Mucosa of descending colon (tissue), 3 donors: ENCODE measurements at places on chromosomes 5 and 9. TPM values are rescaled to one million over a fixed set of nuclear protein-coding genes. Genes with fewer than 3 reads are reported as not detected.

- no peak for DNase-seq
These were observed 19.2 kb downstream of the KCTD16 start for GRCh38 chr5:144189800-144190429.

GRCh38 chr9:105242062-105242461 is 2.4 kb upstream of the SLC44A1 start:
- DNase-seq: no peak

GRCh38 chr9:118128313-118128712 is 424.1 kb downstream of the TLR4 start:
- DNase-seq: no peak

Gene FBXW11
- total RNA-seq: 50.2 TPM

- no peak for DNase-seq
These were observed 281.3 kb downstream of the CEMIP2 start for GRCh38 chr9:71487061-71487460.

GRCh38 chr9:81211741-81212140 is 477.6 kb downstream of the TLE1 start:
- no peak for DNase-seq

Gene SERF1A
- 3.1 TPM for total RNA-seq

GRCh38 chr9:127166651-127167524 is 44.5 kb upstream of the ANGPTL2 start:
- no peak for DNase-seq

DNA sequence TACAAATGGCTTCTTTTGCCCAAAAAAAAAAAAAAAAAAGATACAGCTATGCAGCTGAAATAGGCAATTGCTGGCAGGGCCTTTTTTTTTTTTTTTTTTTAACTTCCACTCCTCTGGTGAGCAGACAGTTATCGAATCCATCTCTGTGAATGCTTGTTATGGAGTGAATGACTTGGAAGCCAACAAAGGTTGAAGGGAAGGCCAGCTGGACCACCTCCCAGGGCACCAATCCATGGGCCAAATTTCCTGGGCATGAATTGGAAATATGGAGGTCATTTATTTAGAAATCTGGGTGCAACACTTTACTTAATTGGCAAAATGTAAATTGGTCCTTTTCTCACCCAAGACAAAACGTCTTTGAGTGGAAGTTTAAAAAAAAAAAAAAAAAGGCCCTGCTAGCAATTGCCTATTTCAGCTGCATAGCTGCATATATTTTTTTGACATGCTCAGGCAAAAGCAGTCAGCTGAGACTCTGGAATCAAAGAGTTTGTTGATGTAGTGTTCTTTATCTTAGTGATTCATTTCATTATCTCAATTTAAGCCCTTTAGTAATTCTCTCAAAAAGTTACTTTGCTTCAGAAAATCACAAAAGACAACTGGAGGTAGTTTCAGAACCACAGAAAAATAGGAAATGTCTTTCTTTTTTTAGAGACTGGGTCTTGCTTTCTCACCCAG is 392.2 kb upstream of the KLF4 start:
- DNase-seq: no peak

Gene SV2C
- 0.58 TPM for total RNA-seq

Gene ARID3C
- total RNA-seq: not detected
